ENCODE measurements at places on chromosomes 2 and 18. TPM values are rescaled to one million over a fixed set of nuclear protein-coding genes. Genes with fewer than 3 reads are reported as not detected.

- no peak overlapping the region for H3K27ac ChIP-seq
- no peaks in the 10 kb centered on the region for H3K36me3 ChIP-seq
- peaks cover 5% of the 10 kb centered on the region for H3K27me3 ChIP-seq
- no peak overlapping the region for H3K4me3 ChIP-seq
Measured at GRCh38 chr18:24219561-24220317, 80.9 kb downstream of the CABYR start.

GRCh38 chr18:7116001-7116730 lies 1.4 kb downstream of the LAMA1 start:
- no peak for DNase-seq
- H3K27ac ChIP-seq, result no peak overlapping the region

Gene PRSS56
- not detected for total RNA-seq

- H3K27me3 ChIP-seq, result no peaks in the 10 kb centered on the region
- H3K4me3 ChIP-seq, result no peak overlapping the region
- H3K36me3 ChIP-seq, result no peaks in the 10 kb centered on the region
Measured at GRCh38 chr18:72091369-72091768, 452.8 kb downstream of the CBLN2 start.

GRCh38 chr2:82120654-82121053 lies 1816.1 kb upstream of the LRRTM1 start:
- H3K36me3 ChIP-seq, result no peaks in the 10 kb centered on the region
- no peak overlapping the region for H3K4me3 ChIP-seq
- H3K27ac ChIP-seq, result no peak overlapping the region
- no peak for DNase-seq
- no peaks in the 10 kb centered on the region for H3K4me1 ChIP-seq
- no peaks in the 10 kb centered on the region for H3K27me3 ChIP-seq

GRCh38 chr2:64975232-64975821 lies 13.9 kb upstream of the SLC1A4 start:
- no peak overlapping the region for H3K27ac ChIP-seq
- DNase-seq, result no peak
- no peak overlapping the region for H3K4me3 ChIP-seq
- peaks cover 6% of the 10 kb centered on the region for H3K27me3 ChIP-seq

Gene UGP2
- total RNA-seq, result 140 TPM

DNA sequence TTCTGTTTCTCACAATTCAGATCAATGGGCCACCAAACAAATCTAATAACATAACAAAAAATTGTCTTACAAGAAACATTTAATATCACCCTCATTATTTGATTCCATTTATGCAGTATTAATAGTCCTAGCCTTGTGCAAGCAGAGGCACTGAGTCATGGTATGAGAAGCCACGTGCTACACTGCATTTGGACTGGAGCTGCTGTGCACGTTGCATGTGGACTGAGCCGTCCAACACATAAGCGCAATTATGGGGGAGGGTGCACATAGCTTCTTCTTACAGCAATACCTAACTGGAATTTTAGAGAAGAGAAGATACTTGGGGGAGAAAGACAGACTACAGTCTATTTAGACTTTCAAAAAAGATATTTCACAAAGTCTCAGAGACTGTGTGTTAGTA lies 329.6 kb upstream of the ID2 start:
- peaks cover 3% of the 10 kb centered on the region for H3K27me3 ChIP-seq
- H3K27ac ChIP-seq, result no peak overlapping the region
- DNase-seq, result no peak
- H3K4me1 ChIP-seq, result peaks cover 2% of the 10 kb centered on the region
- no peak overlapping the region for H3K4me3 ChIP-seq
